ENCODE measurements at places on chromosomes 6 and 20.
A peak's percentile ranks its signal among the peaks of the same experiment; 100 is the strongest.

DNA sequence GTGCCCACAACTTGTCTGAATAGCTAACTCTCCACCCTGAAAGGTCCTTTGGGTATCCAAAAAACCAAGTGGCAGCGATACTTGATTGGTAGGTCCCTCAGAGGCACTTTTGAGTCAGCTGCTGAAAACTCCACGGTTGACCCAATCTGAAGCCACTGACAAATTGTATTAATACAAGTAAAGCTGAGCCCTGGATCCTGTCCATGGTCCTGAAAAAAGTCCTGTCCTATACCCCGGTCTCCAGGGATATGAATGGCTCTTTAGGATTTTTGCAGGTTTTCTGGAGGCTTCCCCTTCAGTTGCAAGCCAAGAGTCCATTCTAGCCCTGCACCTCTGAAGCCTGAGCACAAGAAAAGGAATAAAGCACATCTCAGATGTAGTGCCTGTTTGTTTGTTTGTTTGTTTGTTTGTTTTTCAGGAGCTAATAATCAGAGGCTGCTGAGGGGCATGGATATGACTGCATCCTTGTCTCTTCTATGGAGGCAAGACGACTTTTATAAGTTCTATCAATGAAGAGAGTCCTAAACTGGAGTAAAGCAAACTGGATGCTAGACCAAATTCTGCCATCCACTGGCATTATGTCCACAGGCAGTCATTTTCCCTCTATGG is 1.7 kb upstream of the SLC12A5 start:
- DNase-seq: no peak

- peak; percentile 26 for DNase-seq
Observed at GRCh38 chr6:105909106-105909505, 177.0 kb upstream of the PRDM1 start.

DNA sequence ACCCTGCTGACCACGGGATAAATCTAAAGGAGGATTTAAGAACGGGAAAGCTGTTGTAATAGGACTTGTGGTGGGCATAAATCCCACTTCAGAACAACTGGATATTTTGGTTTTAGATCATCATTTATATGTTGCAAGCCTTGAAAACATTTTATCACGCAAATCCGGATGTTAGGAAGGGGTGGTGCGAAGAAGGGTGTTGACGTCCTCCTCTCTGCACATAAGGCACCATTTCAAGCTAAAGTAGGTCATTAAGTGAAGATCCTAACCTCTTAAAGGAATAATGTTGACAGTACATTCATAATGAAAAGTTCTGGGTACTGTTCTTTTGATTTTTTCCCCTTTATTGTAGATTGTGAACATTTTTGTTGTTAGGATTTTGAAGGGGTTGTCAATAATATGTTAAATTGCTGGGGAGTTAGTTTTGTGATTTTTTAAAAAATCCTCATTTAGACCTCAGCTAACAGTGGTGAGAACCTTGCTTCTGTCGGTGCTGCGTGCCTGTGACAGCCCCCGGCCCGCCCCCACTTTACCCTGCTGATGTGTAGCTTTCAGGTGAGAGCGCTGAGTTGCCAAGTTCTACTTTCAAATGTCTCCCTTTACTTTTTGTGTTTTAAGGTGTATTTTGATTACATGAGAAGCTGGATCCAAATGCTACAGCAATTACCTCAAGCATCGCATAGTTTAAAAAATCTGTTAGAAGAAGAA is 88.8 kb downstream of the MAP3K4 start:
- no peak for DNase-seq

- no peak for DNase-seq
Observed at GRCh38 chr6:16028966-16029365, 99.9 kb upstream of the MYLIP start.

DNA sequence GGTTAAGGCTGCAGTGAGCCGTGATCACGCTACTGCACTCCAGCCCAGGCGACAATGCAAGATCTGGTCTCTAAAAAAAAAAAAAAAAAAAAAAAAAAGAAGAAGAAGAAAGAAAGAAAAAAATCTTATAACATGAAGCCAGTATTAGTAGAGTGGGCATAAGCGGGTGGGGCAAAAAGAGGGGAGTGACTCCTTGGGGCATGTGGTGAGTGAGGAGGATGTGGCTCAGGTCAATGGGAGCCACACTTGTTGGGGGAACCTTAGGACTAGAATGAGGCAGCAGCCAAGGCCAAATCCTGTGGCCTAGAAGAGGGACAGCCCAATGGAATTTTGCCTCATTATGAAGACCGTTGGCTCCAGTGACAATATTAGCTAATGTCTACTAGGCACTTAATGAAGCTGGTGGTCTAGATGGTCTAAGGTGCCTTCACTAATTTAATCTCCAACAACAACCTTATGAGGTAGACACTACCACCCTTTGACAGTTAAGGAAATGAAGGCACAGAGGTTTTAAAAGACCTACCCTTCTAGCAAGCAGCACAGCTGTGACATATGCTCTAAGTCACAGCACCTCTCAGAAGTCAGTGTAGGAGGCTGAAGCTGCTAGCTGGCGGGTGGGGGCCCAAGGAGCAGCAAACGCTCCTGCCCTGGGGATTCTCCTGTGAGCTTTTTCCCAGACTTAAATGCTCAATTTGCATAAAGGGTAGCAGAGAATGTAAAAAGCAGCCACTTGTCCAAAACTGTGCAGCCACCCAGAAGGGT is 23.6 kb upstream of the ARMC12 start:
- no peak for DNase-seq

DNA sequence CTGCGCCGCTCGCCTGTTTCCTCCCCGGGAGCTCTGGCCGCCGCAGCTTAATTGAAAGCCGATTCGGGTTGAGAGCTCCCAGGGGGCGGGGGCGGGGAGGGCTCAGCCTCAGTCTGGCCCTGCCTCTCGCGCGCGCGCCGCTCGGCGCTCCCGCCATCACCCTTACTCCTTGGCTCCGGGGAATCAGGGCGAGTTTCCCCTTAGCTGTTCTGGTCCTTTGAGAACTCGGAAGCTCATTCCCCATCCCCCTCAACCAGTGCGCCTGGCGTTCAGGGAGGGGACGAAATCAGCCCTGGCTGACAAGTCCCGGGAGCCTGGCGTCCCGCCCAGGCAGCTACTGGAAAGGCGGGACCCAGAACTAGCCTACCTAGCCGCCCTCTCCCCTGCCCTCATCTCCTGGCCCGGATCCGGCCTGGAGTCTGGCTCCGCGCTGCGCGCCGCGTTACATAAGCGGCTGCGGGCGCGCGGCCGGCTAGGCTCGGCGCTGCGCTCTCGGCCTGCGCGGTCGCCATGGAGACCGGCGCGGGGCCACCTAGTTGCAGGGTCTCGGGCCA is 2.8 kb downstream of the SLC12A5 start:
- DNase-seq: no peak

DNA sequence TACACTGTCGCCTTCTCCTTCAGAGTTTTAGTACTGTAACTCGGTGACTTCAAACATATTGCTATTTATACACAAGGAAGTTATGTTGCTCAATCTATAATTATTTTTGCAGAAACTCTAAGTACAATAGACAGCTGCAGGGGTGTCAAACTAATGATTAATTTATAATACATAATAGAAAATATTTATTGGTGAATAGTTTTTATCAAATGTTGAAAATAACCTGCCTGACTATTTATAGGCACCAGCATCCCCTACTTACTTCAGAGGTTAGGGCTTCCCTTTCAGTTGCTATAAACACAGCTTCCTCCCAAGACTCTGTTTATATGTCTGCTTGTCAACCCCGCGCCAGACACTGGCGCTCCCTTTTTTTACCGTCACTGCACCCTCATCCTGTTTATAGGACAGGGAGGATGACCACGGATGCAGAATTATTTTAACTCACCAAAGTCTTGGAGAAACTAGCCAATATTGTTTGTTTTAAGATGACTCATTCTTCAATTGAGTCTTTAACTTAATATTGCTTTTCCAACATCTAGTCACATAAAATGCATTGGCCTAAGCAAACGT is 225.0 kb downstream of the ALDH8A1 start:
- DNase-seq: no peak

- no peak for DNase-seq
Observed at GRCh38 chr6:44036699-44037101, 90.6 kb downstream of the MRPL14 start.

DNA sequence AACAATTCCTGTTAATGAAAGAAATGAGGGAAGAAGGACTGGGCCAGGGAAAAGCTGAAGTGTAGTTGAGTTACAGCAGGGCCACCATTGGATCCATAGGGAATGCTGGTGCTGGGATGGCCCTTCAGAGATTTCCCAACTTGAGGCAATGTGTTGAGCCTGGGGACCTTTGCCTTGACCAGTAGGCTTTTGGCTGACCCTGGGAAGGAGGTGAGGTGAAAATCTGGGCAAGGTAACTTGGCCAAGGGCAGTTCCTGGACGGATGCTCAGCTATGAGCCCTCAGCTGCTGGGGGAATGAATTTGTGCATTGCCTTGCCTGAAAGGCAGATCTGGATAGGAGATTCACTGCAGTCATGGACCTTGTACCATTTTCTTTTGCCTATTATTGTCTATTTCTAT is 20.4 kb downstream of the UTRN start:
- DNase-seq: no peak

DNA sequence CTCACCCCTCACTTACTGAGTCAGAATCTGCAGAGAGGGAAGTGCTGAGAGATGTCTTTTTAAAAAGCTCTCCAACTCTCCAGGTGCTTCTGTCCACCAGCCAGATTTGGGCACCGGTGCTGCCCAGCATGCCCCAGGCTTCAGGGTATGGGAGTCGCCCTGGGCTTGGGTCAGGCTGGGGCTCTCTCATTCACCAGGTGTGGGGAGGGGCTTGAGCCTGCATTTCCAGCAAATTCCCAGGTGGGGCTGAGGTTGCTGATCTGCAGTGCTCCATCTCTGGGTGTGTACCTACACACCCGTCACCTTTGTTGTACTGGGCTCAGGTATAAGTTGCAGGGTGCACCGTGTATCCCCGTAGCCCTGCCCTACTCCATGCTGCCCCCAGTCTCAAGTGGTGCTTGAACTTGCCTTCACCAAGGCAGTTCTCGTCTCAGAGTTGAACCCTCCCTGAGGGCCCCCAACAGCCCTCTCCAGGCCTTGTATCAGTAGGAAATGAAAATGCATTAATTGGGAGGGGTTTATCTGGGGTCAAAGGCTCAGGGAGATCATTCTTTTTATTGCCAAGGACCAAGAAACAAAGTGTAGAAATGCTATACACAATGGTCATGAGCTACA is 23.5 kb downstream of the PPP1R3G start:
- no peak for DNase-seq

GRCh38 chr20:33034901-33035492 is 3.5 kb downstream of the BPIFB6 start:
- no peak for DNase-seq

DNA sequence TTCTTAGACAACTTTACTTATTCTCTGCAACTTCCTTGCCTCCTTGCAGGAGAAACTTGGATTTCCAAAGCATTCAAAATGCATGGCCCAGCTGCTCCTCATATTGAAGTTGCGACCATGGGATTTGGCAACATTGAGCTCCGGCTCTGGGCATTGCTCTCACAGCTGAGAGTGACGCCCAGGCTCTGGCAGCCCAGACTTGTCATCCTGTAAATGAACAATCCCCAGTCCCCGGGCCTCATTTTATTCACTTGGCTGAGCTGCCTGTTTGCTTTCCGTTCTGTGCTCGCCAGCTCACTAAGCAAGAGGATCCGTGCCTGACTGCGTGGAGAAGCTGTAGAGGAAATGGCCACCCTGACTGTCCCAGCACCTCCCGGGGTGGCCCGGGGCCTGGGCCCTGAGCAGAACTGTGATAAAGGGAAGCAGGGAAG is 119.5 kb upstream of the CD93 start:
- peak; percentile 91 for DNase-seq

- DNase-seq: peak; percentile 72
Observed at GRCh38 chr6:138593124-138593877, 94.0 kb upstream of the NHSL1 start.

DNA sequence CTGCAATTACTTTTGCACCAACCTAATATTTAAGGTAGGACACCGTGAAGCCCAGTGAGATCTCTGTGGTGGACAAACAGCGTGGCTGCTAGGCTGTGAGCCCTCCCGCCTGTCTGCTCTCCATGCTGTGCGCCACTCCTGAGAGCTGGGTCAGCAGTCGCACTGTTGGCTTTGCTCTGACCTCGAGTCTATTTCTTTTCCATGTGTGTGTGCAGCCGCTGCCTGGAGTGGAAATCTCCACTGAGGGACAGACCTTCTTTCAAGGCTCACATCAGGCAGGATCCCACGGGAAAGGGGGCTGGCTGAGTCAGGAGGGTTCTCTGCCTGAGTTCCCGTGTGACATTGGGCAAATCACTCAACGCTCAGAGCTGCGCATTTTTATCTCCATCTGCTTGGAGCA is 27.1 kb downstream of the RIPOR3 start:
- DNase-seq: no peak

DNA sequence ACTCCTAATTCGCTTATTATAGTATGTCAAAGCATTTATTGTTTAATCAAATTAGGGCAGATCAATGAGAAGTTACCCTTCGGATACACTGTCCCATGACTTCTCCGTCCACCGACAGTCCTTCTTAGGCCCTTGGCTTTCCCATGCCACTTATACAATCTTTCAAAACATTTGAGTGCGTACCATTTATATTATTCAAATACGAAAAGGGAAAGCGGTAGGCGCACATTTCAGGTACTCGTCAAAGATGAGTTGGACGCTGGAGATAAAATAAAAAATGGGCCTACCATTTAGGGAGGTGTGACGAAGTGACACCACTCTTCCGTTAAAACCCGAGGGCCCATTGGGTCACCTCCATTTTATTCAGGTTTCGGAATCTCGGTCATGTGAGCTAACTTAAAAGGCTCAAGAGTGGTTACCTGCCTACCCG is 542 bp upstream of the AFG1L start:
- DNase-seq: peak; percentile 17

DNA sequence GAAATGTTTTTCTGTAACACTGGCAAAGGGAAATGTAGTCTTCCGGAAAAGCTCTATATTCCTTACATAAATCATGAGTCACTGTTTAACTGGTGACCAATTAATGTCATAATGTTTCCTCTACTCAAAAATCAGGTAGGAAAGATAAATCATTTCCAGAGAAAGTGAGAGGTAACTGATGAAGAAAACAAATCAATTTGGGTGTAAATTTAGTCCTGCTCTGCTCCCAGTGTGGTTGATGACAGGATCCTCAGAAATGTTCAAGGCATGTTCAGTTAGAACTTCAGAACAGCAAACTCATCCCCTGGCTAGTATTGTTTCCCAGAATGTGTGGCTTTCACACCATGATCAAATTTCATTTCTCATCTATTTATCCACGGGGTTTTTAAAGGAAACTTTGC is 38.8 kb upstream of the SPACA1 start:
- no peak for DNase-seq

DNA sequence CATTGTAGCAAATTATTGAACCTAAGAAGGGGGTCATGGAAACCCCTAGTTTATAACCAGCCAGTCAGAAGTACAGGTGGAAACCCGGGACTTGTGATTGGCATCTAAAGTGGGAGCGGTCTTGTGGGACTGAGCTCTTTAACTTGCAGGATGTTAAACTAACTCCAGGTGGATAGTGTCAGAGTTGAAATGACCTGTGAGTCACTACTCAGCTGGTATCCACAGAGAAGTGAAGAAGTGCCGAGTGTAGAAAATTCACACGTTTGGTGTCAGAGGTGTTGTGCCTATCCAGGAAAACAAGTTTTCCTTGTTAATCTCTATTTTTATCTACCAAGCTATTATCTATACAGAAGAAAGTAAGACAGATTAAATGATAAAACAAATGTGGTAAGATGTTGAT is 179.7 kb downstream of the ADGRG6 start:
- no peak for DNase-seq
